Cardiac muscle cell (in vitro differentiated cells and primary cell): ENCODE measurements at places on chromosomes 7 and 10. TPM values are rescaled to one million over a fixed set of nuclear protein-coding genes. Genes with fewer than 3 reads are reported as not detected.

GLI3 gene
- polyA plus RNA-seq, result 27.9 and 29.8 TPM in 2 replicates

AKR1D1 gene
- polyA plus RNA-seq, result 0.18 TPM in 1 of 2 replicates, not detected in the other

GPER1 gene
- polyA plus RNA-seq, result 1.7 and 3.4 TPM in 2 replicates

SEMA3D gene
- 2.1 and 3.5 TPM in 2 replicates for polyA plus RNA-seq

BMPER gene
- polyA plus RNA-seq, result 53.6 and 95.3 TPM in 2 replicates

CYP2C19 gene
- not detected in 2 replicates for polyA plus RNA-seq

NXPH1 gene
- 0.76 and 1.7 TPM in 2 replicates for polyA plus RNA-seq

CFAP69 gene
- polyA plus RNA-seq, result 2.5 and 3.9 TPM in 2 replicates

CALHM1 gene
- not detected in 2 replicates for polyA plus RNA-seq

DNA sequence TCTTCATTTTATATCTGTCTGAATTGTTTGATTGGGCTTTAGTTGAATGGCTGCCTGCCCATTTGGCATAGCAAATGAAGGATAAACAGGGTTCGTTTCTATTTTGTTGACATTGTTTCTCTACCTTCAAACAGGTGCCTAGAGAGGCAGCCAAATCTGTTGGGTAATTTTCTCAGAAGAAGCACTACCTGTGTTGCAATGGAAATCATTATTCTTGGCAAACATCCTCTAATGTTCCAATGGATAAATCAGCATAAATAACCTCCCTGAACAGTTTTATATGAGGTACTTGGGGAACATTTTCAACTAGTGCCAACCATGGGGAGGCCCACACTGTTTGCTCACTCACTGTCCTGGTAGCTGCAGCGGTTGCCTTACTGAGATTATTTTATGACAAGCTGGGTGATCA lies 64.4 kb upstream of the PLPP4 start:
- no peak for DNase-seq
- H3K27me3 ChIP-seq, result no peaks in the 10 kb centered on the region
- no peak overlapping the region for H3K4me3 ChIP-seq
- H3K4me1 ChIP-seq, result no peaks in the 10 kb centered on the region

- no peak for DNase-seq
- H3K27ac ChIP-seq, result no peak overlapping the region
- no peaks in the 10 kb centered on the region for H3K36me3 ChIP-seq
These were observed 341.7 kb downstream of the DNAJB6 start for GRCh38 chr7:157678501-157678900.

DNA sequence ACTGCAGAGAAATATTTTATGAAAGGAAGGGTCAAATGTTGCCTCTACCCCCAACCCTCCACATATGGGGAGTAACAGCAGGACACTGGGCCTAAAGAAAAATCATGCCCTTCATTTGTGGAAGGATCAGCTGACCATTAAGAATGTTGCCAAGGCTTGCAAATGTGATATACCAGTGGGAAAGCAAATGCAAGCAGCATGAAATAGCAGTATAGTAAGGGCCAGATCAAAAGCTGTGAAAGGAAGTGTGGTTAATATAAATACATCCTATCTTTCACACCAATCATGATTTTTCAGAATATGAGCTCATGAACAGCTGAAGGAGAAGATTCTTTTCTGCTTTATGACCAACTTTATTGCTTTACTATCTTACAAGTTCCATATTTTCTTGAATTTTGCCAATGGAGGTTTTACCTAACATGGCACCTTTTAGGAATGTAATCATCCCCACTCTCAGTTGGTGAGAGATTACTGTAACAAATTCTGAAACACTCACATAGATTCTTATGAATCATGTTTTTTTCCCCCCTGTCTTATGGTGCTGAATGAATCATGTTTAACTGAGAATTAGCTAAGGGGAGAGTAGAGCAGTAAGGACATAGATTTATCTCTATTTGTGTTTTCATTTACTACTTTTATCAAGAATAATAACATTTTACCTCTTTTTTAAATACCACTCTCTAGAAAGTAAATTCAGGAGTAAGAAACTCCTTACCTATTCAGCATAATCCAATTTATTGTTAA lies 12.1 kb upstream of the ATAD1 start:
- no peaks in the 10 kb centered on the region for H3K27me3 ChIP-seq
- H3K36me3 ChIP-seq, result no peaks in the 10 kb centered on the region
- peaks cover 11% of the 10 kb centered on the region for H3K4me1 ChIP-seq
- no peak overlapping the region for H3K4me3 ChIP-seq
- DNase-seq, result no peak
- H3K27ac ChIP-seq, result peak overlapping the region; percentile 60

- no peaks in the 10 kb centered on the region for H3K27me3 ChIP-seq
- no peak overlapping the region for H3K4me3 ChIP-seq
- H3K36me3 ChIP-seq, result no peaks in the 10 kb centered on the region
- H3K27ac ChIP-seq, result no peak overlapping the region
These were observed 25.9 kb downstream of the GPRIN2 start for GRCh38 chr10:46530249-46531186.

DNA sequence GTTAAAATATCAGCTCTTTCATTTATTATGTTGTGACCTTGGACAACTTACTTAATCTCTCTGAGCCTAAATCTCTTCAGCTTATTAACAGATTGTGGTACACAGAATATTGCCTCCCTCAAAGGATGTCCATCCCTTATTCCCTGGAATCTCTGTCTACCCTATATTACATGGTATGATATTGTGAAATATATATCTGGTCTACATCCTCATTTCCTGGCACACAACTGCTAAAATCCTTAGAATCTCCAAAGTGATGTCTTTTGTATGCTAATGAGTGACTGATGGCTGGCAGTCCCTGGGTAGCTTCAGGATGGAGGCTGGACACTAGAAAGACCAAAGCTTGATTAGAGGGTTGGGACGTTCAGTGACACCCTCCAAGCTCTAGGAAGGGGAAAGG lies 25.8 kb downstream of the ZNF438 start:
- H3K4me1 ChIP-seq, result no peaks in the 10 kb centered on the region
- DNase-seq, result no peak
- H3K4me3 ChIP-seq, result no peak overlapping the region
- H3K27me3 ChIP-seq, result no peaks in the 10 kb centered on the region

- H3K27me3 ChIP-seq, result peaks cover 3% of the 10 kb centered on the region
- no peaks in the 10 kb centered on the region for H3K36me3 ChIP-seq
- DNase-seq, result no peak
- H3K27ac ChIP-seq, result no peak overlapping the region
- no peaks in the 10 kb centered on the region for H3K4me1 ChIP-seq
These were observed 28.9 kb upstream of the PCGF5 start for GRCh38 chr10:91191584-91191919.

DNA sequence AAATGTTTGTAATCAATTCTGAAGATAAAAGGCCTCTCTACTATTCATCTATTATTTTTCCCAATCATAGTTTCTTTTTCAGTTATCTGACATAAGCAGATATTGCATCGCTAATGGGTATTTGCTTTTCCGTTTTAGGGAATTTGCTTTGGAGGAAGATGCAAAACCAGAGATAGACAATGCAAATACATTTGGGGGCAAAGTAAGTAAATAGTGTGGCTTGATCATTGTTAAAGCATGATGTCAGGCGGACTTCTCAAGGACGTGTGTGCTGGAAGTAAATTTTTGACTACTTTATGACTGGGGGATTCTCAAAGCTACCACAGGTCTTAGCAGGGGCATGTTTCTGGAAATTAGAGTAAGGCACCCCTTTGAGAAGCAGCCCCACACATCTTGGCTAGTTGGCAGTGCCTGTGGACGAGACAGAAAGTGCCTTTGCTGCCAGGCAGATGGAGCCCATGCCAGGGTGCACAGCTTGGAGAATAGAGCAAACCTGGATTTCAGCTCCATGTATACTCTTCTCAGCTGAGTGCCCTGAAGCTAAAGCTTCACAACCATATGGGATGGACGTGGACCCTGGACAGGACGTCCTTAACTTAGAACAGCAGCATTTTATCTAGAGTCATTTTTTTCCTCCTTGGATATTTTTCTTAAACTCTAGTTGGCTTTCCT lies 68.6 kb downstream of the SRI start:
- DNase-seq, result no peak
- no peaks in the 10 kb centered on the region for H3K27me3 ChIP-seq
- no peak overlapping the region for H3K27ac ChIP-seq
- peaks cover 27% of the 10 kb centered on the region for H3K4me1 ChIP-seq
- no peak overlapping the region for H3K4me3 ChIP-seq

GRCh38 chr10:121654021-121654545 lies 55.8 kb upstream of the FGFR2 start:
- no peaks in the 10 kb centered on the region for H3K27me3 ChIP-seq
- H3K27ac ChIP-seq, result no peak overlapping the region
- no peaks in the 10 kb centered on the region for H3K36me3 ChIP-seq
- DNase-seq, result no peak
- no peaks in the 10 kb centered on the region for H3K4me1 ChIP-seq

- no peaks in the 10 kb centered on the region for H3K27me3 ChIP-seq
- DNase-seq, result peak; percentile 55
- H3K36me3 ChIP-seq, result peaks cover 39% of the 10 kb centered on the region
- no peak overlapping the region for H3K4me3 ChIP-seq
- H3K27ac ChIP-seq, result no peak overlapping the region
These were observed 33.1 kb downstream of the HBP1 start for GRCh38 chr7:107201795-107202450.

DNA sequence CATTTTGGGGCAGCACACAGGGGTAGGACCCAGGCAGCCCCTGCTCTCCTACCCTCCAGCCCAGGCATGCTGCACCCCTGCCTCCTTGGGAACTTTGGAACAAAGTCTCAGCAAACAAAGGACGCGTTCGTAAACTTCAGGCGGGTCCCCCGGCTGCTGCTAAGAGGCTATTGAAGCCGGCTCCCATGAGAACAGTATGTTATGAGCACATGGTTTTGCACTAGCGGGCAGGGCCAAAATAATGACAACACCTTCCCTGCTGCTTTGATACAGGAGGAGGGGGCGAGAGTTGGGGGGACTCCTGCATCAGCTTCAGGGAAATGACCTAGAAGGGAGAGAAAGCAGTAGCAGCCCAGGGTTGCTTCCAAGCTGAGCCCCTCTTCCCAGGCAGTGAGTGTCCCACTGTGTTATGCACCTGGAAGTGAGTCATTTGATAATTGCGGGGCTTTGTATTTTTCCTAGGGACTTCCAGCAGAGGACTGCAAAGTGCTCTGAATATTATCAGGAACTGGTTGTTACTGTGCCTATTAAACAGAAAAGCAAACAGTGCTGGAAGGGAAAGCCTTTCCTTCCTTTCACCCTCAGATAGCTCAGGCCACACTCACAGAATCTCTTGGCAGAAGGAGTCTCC lies 6.9 kb downstream of the ITPRIP start:
- H3K27ac ChIP-seq, result peak overlapping the region; percentile 84
- DNase-seq, result peak; percentile 70
- H3K4me3 ChIP-seq, result no peak overlapping the region
- no peaks in the 10 kb centered on the region for H3K36me3 ChIP-seq
- no peaks in the 10 kb centered on the region for H3K27me3 ChIP-seq

GRCh38 chr10:77592510-77592909 lies 45.1 kb downstream of the KCNMA1 start:
- H3K27me3 ChIP-seq, result no peaks in the 10 kb centered on the region
- no peaks in the 10 kb centered on the region for H3K4me1 ChIP-seq
- no peak overlapping the region for H3K4me3 ChIP-seq
- no peak overlapping the region for H3K27ac ChIP-seq
- H3K36me3 ChIP-seq, result no peaks in the 10 kb centered on the region

DNA sequence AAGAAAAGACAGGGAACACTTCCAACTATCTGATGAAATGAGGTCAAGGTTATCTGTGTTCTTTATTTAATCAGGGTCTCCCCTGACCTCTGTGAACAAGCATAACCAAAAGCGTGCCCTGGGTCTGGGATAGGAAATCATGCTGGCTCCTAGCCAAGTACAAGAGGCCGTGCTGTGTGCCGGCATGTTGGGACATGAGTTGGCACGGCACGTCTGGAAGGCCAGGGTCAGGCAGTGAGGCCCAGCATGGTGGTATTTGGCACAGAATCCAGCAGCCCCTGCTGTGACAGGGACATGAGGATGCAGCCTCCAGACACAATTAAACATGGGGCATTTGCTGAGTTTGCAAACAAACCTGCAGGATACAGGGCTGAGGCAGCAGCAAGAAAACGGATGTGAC lies 320.4 kb downstream of the PLXNA4 start:
- peaks cover 2% of the 10 kb centered on the region for H3K27me3 ChIP-seq
- no peak overlapping the region for H3K4me3 ChIP-seq
- peaks cover 23% of the 10 kb centered on the region for H3K4me1 ChIP-seq
- no peaks in the 10 kb centered on the region for H3K36me3 ChIP-seq

- no peaks in the 10 kb centered on the region for H3K36me3 ChIP-seq
- no peaks in the 10 kb centered on the region for H3K27me3 ChIP-seq
These were observed 10.1 kb downstream of the ELFN1 start for GRCh38 chr7:1679966-1680730.

GRCh38 chr7:116670409-116671015 lies 1.5 kb upstream of the MET start:
- H3K4me3 ChIP-seq, result no peak overlapping the region
- H3K36me3 ChIP-seq, result no peaks in the 10 kb centered on the region
- no peak overlapping the region for H3K27ac ChIP-seq
- no peak for DNase-seq
- peaks cover 51% of the 10 kb centered on the region for H3K27me3 ChIP-seq

- H3K4me3 ChIP-seq, result no peak overlapping the region
- peaks cover 10% of the 10 kb centered on the region for H3K4me1 ChIP-seq
- no peaks in the 10 kb centered on the region for H3K27me3 ChIP-seq
- no peak for DNase-seq
- H3K27ac ChIP-seq, result no peak overlapping the region
- H3K36me3 ChIP-seq, result no peaks in the 10 kb centered on the region
These were observed 77.5 kb upstream of the CUX1 start for GRCh38 chr7:101739775-101740398.

DNA sequence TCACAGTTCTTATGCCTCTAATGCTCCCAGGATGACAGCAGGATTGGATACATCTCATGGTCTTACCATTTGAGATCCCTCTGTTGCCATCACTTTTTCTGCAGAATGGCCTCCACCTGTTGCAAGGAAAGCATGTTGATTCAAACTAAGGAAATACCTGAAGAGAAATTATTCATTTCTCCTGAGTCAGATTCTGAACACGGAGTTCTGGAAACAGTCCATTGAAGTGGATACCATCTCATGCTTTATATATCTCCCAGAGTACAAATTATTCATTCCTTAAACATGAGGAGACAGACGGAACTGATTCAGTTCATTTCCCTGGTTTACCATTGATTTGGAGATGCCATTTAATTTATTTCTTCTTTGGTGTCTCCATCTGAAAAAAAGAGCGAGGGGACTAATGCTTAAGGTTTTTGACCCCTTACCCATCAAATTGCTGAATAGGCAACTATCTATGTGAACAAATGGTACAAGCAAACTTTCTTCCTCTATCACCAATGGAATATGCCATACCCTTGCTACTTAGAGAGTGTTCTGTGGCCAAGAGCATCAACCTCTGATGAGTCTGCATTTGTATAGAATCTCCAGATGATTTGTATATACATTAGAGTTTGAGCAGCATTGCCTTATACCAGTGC lies 305.0 kb upstream of the LRGUK start:
- no peak for DNase-seq
- no peaks in the 10 kb centered on the region for H3K4me1 ChIP-seq
- no peaks in the 10 kb centered on the region for H3K27me3 ChIP-seq
- H3K4me3 ChIP-seq, result no peak overlapping the region

DNA sequence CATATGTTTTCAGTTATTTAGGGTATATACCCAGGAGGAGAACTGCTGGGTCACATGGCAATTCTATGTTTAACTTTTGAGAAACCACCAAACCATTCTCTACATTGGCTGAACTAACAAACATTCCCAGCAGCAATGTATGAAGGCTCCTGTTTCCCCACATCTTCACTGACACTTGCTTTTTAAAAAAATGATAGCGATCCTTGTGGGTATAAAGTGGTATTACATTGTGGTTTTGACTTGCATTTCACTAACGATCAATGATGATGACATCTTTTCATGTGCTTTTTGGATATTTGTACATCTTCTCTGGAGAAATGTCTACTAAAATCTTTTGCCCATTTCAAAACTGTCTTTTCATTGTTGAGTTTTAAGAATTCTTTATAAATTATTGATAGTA lies 51.2 kb upstream of the ANAPC16 start:
- no peak for DNase-seq
- H3K27ac ChIP-seq, result no peak overlapping the region
- peaks cover 4% of the 10 kb centered on the region for H3K4me1 ChIP-seq
- no peak overlapping the region for H3K4me3 ChIP-seq
- H3K27me3 ChIP-seq, result no peaks in the 10 kb centered on the region
- H3K36me3 ChIP-seq, result no peaks in the 10 kb centered on the region
